ENCODE measurements at places on chromosomes 12 and 14.

DNA sequence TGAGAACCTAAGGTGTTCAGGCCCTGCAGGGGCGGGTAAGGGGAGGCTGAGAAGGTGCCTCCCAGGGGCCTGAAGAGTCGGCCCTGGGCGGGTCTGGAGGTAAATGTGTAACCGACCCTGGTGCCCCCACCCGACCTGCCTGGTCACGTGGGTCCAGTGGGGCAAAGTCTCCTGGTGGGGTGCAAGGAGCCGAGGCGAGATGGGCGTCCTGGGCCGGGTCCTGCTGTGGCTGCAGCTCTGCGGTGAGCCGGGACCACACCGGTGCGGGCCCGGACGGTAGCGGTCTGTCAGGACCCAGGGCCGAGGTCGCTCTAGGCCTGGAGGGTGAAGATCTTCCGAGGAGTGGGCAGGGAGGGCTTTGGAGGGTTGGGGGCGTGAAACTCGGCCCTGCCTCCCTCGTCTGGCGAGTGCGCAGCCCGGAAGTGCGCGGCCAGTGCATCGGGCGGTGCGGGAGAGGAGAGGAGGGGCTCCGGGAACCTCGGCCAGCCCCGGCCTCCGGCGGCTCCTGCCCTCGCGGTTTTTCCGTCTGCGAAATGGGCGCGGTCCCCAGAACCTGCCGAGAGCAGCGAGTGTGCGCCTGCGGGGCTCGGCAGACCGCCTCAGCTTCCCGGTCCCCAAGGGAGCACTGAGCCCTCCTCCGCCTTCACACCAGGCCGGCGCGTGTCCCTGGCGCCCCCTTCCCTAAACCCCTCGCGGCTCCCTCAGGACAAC lies at the start of gene AMN:
TSS of gene AMN (plus strand) at position 174 of the 711 bp plus-strand sequence. CDS start at position 200, 26 bp downstream.
- DNase-seq, result no peak

DNA sequence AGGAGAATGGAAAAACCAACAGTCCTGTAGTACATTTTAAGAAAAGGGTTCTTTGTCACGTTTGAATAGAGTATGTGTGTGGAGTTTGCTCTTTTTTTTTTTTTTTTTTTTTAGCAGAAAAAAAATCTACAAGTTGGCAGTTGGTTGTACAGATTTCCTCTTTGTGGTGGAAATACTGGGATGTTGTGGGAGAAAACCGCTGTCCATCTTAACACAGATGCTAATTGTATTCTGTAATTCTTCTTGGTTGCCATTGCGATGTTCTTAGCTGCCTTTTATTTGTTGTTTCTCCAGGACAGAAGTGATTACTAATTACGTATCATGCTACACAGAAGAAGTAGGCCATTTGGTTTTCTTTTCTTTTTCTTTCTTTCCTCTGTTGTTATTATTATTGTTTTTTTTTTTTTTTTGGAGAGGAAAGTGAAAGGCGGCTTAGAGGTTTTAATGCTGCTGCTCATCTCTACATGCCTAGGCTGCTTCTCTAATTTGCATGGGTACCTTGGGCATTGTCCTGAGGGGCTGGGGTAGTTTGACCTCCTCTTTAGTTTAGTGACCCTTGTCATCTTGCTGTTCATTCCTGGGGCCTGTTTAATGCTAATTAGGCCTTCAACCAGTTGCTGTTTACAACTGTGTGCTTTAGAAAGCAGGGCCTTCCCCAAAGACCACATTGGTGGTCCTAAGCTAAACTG lies 94.7 kb downstream of the TMTC2 start:
- no peak for DNase-seq

DNA sequence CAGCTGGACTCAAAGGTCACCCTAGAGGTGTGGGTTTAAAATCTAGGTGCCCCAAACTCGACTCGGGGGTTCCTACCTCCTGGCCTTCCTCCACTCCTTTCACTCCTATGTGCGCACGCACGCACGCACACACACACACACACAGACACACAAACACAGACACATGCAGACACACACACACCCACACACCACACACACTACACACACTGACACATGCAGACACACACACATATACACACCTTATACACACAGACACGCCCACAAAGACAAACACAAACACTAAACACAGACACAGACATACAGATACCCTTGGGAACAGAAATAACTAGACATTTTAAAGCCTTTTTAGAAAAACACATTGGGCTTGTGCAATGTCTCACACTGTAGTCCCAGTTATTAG lies 31.8 kb downstream of the GSC start:
- DNase-seq, result no peak

- no peak for DNase-seq
Observed at GRCh38 chr14:39615352-39615751, 183.1 kb upstream of the FBXO33 start.

GRCh38 chr14:75793806-75794205 lies 132.8 kb downstream of the TTLL5 start:
- DNase-seq, result peak; percentile 30

DNA sequence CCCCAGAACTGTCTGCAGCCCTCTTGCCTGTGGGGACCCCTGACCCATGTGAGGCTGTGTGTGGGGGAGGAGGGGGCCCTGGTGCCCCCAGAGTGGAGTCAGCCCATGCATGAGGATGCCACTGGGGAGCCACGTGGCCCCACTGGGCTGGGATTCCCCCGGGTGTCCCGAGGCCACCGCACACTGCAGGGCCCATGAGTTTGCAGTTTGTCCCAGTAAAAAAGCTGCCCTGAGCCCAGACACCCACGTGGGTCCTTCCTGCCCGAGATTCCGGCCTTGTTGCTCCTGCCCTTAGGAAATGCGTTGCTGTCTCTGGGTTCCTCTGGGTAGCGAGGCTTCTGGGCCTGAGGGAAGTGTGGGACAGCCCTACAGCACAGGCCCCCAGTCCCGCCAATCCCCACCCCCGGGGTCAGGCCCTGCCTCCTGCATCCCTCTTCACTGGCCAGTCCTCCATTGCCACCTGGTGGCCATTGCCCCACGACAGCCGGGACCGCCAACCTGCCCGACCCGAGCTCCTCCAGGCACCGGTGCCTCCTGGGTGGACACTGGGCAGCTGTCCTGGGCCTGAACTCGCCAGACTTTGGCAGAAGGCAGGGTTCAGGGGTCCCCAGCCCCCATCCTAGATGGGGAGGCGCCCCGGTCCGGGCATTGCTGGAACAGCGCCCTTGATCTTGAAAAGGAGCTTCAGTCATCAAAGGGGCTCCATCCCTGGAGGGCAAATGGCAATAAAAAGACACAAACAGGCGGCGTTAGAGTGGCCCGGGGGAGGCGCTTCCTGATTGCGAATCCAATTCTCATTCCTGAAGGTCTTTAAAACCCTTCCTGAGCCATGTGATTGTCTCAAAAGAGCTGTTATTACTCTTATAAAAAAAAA lies 15.6 kb upstream of the C14orf180 start:
- DNase-seq, result peak; percentile 58

GRCh38 chr12:121461048-121461447 lies 61.1 kb downstream of the RNF34 start:
- DNase-seq, result no peak

GRCh38 chr12:21324551-21324950 lies 10.2 kb downstream of the SLCO1A2 start:
- peak; percentile 30 for DNase-seq

DNA sequence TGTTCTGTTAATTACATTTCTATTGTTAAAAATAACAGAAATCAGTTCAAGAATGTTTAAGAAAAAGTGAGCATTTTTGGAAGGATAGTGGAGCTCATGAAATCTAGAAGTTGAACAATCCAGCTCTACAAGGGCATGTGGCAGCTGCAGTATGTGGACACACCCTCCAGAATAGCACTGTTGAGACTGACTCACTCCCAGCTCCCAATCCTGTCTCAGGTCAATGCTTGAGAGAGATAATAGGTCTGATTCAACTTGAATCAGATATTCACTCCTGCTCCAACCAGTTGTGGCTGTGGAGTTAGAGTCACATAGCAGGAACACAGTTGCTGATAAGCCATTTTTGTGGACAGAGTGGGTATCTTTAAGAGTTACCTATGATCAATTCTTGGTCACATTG lies 113.0 kb upstream of the NTF3 start:
- no peak for DNase-seq

DNA sequence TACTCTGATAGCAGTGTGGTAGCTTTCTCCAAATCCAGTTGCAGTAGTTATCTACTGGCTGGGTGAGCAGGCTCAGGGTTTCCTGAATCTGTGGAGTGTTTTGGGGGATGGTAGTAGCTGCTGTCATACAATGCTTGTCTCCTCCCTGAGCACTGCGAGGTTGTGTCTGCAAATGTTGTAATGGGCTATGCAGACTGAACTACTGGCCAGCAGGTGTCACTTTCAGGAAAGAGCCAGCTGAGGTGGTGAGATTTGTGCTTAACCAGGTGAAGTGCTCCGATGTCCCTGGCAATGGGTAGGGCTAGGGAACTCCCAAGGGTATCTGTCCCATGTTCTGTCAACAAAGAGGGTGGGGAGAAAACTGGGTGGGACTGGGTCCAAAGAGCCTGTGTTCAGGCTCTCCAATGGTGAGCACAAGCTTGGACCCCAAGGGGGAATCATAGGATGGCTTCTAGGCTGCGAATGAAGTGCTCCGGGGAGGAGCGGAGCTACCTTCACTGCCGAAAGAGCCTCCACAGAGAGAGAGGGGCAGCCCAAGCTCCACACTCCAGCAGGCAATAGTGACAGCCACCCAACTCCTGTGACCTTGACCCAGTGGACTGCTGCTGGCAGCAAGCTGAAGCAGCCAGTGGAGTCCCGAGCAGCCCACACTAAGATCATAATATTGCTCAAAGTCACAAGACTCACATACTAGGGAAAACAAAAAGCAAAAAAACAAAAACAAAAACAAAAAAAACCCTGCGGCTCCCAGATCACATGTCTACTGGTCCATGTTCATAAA lies 1324.0 kb upstream of the USP15 start:
- DNase-seq, result no peak

DNA sequence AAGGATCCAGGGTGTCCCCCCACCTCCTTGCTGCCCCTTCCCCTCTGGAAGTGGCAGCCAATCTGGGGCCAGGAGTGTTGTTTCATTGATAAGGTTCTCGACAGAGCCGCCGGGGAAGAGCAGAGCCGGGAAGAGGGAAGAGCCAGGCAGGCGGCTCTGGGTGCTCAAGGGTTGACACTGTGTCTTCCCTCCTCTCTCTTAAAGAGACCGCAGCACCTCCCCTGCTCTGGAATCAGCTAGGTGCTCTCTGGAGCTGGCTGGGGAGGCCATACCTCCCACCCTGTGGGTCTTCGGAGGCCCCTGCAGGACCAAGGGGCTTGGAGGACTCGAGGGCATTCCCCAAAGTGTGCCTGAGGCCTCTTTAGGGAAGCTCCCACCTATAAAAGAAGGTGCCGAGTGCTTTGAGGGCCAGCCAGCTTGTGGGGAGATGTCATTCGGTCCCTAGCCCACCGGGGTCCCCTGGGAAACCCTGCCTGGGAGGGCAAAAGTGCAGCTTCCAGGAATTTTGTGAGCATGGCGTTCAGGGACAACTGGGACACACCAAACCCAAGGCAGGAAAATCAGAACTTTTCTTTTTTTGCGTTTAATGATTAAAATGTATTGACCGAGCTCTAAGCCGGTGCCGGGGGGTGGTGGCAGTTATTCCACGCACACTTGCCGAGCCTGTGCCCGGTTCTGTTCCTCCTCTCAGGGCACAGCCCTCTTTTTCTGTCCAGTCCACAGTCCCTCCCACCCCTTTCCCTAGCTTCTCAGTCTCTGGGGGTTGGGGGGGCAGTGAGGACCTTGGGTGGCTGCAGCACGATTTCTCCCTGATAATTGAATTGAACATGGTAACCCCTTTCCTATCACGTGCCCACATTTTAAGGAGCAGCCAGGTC lies 3.0 kb downstream of the SETD1B start:
- peak; percentile 58 for DNase-seq

DNA sequence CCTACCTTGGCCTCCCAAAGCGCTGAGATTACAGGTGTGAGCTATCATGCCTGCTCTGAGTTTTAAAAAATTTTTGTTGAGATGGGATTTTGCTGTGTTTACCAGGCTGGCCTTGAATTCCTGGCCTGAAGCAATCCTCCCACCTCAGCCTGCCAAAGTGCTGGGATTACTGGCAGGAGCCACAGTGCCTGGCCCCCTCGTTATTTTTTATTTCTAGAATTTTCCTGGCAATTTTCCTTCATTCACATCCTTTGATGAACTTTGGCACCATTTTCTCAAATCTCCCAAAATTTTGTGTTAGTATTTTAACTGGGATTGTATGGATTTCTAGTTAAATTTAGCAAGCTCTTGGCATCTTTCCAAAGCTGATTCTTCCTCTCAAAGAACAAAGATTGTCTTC lies 24.6 kb upstream of the SCARB1 start:
- DNase-seq, result no peak

DNA sequence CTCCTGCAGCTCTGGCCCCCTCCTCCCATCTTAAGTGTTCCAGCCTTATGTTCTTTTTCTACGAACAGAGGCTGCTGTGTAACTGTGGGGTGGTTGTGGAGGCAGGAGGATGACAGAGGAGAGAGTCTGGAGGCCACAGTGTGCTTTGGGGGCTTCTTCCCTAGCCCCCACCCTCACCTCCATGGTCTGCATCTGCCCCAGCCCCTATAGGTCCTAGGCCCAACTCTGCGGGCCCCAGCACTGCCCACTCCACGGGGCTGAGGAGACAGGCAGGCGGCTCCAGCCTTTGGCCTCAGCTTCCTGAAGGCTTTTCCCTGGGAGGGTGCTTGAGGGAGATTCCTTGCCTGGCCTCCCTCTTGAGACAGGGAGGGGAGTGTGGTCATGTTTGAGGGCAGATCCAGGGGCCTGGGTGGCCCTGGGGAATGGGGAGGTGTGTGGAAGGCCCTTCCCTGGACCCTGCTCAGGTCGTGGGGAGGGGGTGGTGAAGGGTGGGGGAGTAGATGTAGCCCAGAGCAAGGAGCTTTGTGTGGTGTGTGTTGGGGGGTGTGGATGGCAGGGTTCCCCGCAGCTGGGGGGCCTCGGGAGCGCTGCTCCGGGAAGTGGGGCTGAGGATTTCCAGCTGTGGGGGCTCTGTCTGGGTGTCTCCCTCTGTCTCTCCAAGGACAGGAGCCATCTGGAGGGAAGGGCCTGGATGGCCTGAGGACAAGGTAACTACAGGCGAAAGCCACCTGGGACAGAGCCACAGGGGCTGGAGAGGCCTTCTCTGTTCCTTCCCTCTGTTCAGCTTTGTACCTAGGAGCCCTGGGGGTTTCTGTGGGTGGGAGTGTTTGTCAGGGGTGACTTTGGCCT lies 1.1 kb downstream of the SMIM41 start:
- no peak for DNase-seq

DNA sequence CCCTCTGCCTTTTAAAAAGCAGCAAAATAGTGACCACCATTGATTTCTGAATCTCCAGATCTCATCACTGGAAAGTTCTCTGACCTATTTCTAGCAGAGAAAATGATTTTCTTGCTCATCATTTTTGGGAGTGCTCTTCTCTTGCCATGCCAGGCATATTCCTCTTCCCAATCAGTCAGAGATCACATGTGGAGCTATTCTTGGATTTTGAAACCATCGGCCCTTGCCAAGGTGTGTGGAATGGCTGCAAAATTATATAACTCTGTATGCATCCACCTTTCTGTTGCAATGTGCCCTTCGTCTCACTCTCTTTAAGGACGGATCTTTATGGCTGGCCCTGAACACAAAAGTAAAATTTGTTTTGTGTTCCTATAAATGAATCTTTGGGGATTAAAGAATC lies 25.5 kb upstream of the LDHB start:
- no peak for DNase-seq

DNA sequence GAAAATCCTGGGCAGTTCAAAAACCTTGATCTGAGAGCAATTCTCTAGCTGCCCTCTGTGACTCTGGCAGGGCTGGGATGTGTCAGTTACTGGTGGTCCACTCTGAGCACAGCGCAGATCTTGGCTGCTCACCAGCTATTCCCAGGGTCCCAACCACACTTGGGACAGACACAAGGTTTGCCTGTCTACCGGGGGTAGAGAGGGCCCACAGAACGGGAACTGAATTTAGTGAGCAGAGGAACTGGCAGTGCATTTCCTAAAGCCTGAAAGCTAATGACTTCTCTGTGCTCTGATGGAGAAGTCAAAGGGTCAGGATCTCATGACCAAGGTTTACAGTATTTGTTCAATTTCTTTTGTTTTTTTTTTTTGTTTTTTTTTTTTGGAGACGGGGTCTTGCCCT lies 2.6 kb downstream of the PDE6H start:
- no peak for DNase-seq
